ENCODE measurements at places on chromosomes 7 and 10.

- DNase-seq = peak; percentile 30
Observed at GRCh38 chr10:70974351-70974901, 86.1 kb upstream of the PCBD1 start.

GRCh38 chr7:143507094-143507518 lies 29.4 kb downstream of the TAS2R41 start:
- no peak for DNase-seq

GRCh38 chr7:87687653-87688254 lies 59.6 kb downstream of the RUNDC3B start:
- no peak for DNase-seq

DNA sequence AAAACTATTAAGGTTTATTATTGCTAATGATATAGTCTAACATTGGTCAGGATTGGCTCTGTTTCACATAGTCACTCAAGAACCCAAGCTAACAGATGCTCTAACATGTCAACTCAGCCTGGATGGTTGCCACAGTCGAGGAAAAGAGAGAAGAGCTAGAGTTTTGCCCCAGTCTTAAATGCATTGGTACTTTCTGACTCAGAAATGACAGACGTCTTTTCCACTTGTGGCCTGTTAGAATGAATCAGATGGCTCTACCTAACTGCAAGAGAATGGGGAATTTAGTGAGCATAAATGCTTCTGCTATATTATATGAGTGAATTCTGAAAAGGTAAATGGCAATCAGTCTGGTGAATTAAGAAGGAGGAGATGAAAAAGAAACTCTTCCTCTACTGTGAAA lies 13.9 kb downstream of the HECTD2 start:
- no peak for DNase-seq

DNA sequence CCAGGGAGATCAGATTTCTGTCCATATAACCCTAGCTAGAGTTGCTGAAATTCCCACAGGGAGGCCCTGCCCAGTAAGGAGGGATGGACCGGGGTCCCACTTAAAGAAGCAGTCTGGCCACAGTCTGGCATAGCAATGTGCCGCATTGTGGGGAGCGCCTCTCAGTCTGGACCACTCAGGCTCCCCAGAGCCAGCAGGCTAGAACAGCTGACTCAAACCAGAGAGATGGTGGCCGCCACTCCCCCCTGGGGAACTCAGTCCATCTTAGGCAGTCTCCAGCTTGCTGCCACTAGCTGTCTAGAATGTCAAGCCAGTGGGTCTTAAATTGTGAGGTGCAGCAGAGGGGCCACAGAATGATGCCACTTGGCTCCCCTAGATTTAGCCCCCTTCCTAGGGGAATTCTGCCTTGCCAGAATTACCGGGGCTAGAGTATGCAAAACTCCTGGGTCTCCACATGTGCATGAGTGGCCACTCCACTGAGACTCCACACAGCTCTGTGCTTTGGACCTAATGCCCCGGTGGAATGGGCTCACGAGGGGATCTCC lies 133.3 kb upstream of the LANCL2 start:
- DNase-seq = no peak

GRCh38 chr10:4390219-4390618 lies 435.8 kb upstream of the AKR1E2 start:
- no peak for DNase-seq

DNA sequence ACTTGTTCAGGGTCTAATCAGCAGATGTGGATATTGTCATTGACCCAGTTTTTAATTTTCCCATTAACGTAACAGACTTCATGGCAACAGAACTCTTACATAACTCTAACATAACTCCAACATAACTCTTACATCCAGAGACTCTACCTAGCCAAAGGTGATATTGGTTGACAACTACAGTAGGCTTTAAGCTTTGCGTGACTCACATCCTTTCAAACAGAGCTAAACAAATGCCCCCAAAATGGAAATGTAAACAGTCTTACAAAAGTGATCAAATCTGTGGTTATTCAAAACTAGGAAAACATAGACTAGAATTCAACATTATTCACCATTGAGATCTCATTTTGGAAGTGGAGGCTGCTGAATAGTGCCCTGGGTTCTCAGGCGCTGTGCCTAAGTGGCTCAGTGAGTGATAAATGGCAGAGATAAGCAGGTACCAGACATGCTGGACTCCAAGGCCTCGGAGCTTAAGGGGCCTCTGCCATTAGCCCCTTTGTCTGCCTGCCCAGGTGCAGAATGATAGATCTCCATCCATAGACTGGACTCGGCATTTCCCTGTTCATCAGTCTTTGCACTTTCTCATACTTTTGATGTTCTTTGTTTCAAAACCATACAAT lies 34.3 kb upstream of the BTBD16 start:
- DNase-seq = peak; percentile 82

DNA sequence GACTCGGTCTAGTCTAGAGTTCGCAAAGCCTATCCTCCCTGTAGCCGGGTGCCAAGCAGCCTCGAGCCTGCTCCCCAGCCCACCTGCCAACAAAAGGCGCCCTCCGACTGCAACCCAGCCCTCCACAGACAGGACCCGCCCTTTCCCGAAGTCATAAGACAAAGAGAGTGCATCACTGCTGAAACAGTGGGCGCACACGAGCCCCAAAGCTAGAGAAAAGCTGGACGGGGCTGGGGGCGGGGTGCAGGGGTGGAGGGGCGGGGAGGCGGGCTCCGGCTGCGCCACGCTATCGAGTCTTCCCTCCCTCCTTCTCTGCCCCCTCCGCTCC lies 622 bp upstream of the COL1A2 start:
- peak; percentile 30 for DNase-seq

GRCh38 chr7:132609906-132610520 lies 33.7 kb upstream of the PLXNA4 start:
- DNase-seq = no peak

GRCh38 chr7:2785071-2785500 lies 59.0 kb downstream of the GNA12 start:
- no peak for DNase-seq

- no peak for DNase-seq
Observed at GRCh38 chr7:117325836-117326235, 3.0 kb upstream of the WNT2 start.

DNA sequence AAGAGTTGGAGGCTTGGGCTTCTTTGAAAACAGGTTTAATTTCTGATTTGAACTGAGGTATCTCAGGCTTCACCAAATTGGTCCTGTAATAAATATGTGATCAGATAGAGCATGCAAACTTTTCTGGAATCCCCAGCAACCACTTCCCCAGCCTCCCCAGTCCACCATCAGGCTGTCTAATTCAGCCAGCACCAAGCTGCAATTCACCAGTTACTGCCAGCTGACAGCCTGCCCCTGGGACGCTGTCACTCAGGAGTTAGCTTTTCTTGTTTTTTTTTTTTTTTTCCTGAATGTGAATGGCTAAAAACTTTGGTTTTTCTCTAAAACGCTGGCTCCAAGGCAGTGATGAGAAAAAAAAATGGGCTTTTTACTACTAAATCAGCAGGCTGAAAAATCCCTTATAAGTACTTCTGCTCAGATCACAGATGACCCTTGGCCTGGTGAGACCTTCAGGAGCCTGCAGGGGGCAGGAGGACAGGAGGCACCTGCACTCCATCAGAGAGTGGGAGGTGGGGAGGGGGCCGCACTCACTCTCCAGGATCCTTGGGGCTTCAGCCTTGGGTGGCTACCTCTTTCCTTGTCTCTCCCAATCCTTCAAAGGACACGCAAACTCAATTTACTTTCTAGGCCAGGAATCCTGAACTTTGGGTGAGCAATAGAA lies 349.4 kb downstream of the GATA3 start:
- DNase-seq = no peak

DNA sequence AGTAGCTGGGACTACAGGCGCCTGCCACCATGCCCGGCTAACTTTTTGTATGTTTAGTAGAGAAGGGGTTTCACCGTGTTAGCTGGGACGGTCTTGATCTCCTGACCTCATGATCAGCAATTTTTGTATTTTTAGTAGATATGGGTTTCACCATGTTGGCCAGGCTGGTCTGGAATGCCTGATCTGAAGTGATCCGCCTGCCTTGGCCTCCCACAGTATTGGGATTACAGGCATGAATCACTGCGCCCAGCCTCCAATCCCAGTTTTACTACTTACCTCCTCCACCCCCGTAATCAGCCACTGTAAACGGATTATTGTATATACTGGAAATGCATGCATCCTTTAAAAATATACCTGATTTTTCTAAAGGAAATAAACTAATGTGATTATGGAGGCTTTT lies 35.1 kb upstream of the MTPN start:
- no peak for DNase-seq

- DNase-seq = no peak
Observed at GRCh38 chr10:2244471-2244870, 507.1 kb upstream of the ADARB2 start.

DNA sequence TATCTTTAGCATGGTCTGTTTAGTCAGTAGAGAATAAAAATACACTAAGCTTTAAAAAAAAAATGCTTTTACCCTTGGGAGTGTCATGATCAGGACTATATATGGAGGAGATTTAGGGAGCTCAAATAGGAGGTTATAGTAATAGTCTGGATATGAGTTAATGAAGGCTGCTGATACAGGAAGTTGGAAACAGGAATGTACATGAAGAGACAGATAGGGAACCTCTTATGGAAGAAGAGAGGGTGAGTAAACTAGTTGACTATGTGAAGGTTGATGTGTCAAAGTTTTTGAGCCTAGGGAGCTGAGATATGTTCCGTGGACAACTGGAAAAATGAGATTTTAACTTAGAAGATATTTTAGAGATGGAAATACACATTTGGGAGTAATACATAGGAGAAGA lies 472.0 kb upstream of the FZD8 start:
- no peak for DNase-seq

GRCh38 chr10:116398224-116398623 lies 29.4 kb upstream of the PNLIPRP3 start:
- DNase-seq = no peak

GRCh38 chr7:155263581-155264143 lies 34.0 kb upstream of the INSIG1 start:
- peak; percentile 65 for DNase-seq

- no peak for DNase-seq
Observed at GRCh38 chr10:125284875-125285597, 124.7 kb upstream of the CTBP2 start.

DNA sequence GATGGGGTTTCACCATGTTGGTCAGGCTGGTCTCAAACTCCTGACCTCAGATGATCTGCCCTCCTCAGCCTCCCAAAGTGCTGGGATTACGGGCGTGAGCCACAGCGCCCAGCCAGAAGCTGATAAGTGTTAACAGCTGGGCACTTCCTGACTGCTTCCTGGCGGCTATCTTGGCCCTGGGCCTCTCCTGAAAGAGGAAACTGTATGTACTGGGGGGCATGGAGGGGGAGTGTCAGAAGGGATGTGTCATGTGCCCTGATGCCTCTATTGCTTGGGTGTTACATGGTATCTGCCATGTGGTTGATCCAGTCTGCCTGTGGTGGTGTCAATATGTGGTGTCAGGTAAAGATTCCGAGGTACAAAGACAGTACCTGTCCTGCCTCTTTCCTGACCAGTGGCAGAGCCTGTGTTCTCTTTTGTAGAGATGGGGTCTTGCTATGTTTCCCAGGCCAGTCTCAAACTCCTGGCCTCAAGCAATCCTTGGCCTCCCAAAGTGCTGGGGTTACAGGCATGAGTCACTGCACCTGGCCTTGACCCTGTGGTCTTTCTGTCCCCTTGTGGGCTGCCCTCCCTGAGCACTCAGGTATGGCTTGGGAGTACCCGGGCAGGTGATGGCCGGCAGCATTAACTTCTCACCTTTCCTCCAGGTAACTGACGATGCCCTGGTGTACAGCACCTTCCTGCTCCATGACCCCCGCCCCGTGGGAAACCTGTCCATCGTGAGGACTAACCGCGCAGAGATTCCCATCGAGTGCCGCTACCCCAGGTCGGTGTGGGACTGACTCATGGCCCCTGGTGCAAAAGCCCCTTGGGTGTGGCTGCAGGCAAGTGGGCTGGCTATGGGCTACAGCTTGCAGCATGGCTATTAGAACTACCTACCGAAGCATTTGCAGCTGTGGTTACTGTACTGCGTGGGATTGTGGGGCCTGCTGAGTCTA lies 4.4 kb downstream of the ZP3 start:
- no peak for DNase-seq

DNA sequence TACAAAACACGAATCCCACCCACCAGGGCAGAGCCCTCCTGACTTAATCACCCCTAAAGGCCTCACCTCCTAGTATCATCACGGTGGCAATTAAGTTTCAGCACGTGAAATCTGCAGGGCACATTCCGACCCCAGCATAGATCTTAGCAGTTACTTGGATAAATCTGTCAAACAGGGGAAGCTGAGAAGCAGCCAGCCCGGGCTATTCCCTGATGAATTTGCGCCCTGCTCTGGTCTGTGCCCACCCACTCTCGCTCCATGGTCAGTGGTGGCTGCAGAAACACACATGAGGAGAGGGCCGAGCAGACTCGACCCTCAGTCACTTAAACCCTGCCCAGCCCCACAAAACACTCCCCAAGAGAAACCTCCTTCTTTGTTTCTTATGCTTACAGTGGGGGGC lies 28.7 kb downstream of the INSIG1 start:
- no peak for DNase-seq

DNA sequence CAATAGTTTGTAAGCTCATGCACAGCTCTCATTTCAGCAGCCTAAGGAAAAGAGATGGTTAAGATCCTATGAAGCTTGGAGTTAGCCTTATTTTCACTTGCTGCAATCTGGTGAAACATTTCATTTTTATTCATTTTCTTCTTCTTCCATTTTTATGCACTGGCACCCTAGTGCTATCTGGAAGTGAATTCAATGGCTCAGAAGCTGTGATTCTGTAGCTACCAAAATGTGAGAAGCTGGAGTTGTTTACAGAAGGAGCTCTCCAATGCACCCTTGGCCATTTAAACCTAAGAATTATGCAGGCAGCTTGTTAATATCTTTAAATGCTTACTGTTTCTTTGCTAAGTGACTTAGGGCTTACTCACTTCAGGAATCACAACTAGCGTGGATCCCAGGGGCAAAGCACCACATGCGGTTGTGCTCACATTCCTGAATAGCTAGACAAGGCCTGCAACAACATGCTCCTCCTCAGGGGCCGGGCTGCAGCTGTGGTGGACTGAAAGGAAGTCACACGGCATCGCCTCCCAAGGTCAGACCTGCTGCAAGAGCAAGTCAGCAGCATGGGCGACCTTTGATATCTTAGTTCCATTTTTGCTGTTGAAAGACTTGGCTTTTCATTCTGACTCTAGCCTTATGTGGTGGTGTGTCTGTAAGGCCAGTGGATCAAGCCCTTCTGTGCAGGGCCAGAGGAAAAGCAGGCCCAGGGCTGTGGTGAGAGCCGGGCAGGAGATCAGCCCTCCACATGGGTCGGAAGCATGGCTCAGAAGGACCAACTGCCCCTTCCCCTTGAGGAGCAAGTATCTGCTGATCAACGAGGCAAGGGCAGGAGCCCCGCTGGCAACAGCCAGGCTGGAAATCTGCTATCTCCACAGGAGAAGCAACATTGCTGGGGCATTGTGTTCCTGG lies 91.9 kb upstream of the MBL2 start:
- DNase-seq = no peak

- peak; percentile 82 for DNase-seq
Observed at GRCh38 chr7:27130540-27131389, at the start of gene HOXA4. Gene HOXA4, minus strand, starts transcription at chr7:27130757. Its CDS starts 24 bp downstream, at chr7:27130733.

Data from SK-N-SH (cell line).